ENCODE measurements at places on chromosomes 6 and 20.

- DNase-seq: no peak
These were observed 1225.9 kb upstream of the MAP3K7 start for GRCh38 chr6:91812596-91813274.

GRCh38 chr20:50320005-50320900, 129.6 kb downstream of the CEBPB start:
- DNase-seq: no peak

GRCh38 chr20:13284830-13285229, 63.8 kb downstream of the ISM1 start:
- DNase-seq: no peak

DNA sequence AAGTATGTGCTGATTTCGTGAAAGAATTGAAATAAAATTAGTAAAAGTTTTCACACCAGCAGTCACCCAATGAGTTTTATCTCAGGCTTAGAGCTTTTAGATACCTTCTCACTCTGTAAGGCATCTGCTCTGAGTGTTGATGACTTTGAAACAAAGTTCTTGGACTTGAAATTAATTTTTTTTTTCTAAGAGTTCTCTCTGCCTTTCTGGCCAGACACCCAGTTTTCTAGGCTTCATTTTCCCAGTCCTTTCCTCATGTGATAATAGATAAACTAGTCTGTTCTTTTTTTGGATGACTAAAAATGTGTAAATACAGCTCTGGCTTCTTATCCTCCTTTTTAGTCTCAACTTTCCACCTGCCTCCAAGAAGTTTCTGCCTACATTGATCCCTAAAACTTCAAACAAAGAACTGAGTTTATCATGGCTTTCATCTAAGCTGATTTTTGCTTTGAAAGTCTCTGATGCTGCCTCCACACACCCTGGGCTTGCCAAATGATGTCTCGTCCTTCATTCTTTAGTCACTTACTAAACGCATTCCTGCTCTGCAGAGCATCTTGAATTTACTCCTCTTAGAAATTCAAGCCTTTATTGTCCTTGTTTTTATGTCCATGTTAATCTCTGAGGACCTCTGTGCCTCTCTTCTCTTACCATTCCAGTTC, 32.7 kb downstream of the SLX4IP start:
- no peak for DNase-seq

- DNase-seq: no peak
These were observed 163.4 kb upstream of the HEY2 start for GRCh38 chr6:125586074-125586473.

DNA sequence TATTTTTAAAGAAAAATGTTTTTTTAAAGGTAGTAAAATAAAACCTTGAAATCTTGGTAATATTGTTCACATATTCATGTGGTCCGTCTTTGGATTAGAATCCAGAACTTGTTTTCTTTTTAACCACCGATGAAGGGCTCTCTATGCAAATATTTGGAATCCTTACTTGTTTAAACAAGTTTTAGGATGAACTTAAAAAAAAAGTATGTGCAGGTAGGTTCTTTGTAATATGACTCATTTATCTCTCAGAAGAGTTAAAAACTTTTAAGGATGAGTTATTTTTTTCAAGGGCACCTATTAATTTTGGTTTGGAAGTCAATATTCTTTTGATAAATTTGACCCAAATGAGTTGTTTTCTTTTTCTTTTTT, 8.9 kb downstream of the DSP start:
- DNase-seq: no peak

DNA sequence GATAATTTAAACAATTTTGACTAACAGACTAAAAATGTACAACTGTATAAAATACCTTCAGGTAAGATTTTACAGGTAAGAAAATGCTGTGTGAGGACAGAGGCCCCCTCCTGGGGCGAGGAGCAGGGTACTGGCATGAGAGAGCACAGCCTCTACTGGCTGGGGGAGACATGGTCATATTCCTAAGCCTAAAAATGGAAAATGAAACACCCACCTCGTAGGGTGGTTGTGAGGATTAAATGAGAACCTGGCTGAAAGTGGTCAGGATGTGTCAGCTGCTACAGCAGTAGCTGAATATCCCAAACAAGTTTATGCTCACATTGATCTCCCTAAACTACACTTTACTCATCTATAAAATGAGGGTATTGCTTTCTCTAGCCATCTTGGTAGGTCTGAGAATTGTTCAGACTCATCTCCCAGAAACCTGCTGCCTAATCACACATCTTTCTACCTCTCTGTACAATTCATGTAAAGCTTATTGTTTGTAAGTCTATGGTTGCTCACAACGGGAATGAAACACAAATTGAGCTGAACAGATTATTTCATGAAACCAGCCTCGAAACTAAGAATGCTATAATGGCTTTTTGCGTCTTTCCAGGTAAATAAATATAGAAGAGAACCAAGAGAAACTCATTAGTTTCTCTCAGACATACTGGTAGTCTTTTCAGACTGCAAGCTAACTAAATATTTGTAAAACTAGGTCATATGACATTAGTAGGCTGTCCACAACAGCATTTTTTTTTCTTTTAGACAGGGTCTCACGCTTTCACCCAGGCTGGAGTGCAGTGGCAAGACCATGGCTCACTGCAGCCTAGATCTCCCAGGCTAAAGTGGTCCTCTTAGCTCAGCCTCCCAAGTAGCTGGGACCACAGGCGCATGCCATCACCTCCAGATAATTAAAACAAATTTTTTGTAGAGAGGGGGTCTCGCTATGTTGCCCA, 69.6 kb downstream of the POPDC3 start:
- no peak for DNase-seq

DNA sequence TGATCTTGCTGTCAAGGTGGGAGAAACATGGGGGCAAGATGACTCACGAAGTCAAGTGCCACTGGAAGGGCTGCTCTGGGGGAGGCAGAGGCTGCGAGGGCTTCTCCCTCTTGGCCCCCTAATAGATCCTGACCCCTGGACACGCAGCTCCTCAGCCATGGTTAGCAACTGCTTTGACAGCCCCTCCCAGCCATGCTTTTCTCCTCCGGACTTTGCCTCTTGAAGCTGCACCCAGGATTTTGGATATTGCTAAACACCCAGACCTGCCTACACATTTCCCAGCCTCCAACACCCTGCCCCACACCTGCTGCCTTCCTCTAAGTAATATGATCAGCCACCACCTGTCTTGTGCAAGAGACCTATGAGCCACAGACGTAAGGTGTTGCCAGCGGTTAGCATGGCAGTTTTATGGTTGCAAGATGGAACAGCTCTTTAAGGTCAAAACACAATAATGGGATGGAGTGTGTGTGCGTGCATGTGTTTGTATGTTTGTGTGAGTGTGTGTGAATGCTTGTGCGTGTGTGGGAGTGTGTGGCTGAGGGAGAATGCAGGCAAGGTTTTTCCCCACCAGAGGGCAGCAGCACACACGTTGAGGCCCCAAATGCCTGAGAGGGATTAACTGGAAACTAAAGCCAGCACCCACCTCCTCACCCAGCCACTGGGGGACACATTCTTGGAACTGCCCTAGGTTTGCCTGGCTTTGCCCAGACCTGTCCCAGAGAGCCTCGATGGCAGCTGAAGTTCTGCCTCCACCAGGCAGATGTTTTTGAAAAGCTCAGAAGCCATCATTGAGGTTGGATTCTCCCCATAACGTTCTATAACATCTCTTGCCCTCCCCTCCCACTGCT, 2.5 kb downstream of the IP6K3 start:
- DNase-seq: peak; percentile 55

DNA sequence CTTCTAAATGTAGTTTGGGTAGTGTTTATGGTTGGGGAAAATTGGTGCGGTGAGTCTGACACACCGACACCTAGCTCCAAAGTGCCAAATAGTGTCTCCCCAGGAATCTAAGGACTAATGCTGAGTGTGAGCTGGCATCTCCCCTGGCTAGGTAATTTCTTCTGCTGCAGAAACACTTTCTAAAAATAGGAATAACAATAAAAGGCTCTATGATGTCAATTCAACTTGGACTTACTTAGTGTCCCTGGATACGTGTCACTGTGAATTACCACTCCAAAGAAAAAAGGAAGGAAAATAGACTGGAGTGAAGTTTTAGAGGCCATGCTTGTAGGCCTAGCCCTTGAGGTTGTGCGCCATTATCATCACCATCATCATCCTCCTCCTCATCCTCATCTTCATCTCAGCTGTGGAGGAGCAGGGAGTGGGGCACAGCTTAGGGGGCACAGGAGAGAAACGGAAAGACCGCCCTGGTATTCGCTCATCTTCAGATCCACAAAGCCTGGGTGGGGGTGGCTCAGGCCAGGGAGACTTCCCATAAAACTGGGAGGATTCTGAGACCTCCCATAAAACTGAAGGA, 89.6 kb downstream of the TBC1D7 start:
- no peak for DNase-seq

- DNase-seq: no peak
These were observed 669.4 kb downstream of the DHX35 start for GRCh38 chr20:39631557-39631956.

- DNase-seq: no peak
These were observed 8.6 kb downstream of the GABRR1 start for GRCh38 chr6:89208551-89208950.

- no peak for DNase-seq
These were observed 168.1 kb upstream of the HDDC2 start for GRCh38 chr6:125469915-125470314.

DNA sequence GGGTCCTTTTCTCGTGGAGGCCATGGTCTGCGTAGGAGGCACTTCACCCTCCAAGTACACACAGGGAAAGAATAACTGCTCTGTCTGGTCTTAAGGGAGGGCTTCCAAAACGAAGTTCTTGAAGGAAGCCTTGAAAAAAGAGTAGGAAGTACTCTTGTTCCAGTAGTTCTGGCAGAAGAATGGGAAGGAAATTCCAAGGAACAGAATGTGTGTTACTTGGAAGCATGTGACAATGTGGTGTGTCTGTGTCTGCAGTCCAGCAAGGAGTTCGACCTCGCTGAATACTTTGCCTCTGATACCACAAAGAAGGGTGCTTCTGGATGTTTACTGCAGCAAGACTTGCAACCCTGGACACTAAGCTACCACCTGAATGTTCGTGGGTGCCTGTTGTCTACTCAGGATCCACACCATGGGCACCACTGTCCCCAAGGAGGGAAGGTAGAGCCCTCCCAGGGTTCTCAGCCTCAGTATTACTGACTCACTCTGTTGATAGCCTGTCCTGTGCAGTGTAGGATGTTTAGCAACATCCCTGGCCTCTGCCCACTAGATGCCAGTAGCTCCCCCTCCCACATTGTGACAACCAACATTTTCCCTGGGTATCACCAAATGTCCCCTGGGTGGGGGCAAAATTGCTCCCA, 471.6 kb upstream of the CDH4 start:
- DNase-seq: no peak

DNA sequence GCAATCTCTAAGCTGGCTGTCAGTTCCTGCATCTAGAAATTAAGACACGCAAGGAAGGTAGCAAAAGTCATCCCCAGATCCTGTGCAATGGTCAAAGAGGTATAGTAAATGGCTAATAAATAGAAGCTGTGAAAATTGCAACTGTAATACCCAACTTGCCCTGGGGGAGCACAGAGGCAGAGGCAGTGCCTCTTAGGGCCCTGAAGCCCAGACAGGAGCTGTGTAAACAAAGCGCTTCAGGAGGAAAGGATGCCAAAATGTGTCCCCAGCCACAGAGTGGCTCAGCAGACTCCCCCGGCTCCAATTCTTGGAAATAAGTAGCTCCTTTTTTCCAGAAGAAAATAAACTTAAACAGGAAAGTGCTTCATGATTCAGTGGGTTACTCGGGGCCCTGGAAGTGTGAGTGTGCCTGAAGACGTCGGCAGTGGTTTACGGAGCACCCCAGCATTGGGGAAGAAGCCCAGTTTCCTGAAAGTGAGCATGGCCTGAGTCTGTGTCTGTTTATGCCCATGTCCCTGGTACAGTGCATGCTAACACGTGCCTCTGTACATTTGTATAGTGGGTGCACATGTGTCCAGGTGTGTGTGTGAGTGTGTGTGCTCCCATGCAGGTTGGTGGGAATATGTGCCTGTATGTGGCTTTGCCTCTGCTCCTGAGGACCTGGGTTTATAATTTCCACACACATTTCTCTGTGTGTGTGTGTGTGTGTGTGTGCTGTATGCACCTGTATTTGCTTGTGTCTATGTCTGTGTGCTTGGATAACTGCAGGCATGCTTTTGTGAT, 246.7 kb downstream of the MAFB start:
- DNase-seq: no peak

- no peak for DNase-seq
These were observed 4.5 kb upstream of the TNFAIP3 start for GRCh38 chr6:137862419-137863090.

DNA sequence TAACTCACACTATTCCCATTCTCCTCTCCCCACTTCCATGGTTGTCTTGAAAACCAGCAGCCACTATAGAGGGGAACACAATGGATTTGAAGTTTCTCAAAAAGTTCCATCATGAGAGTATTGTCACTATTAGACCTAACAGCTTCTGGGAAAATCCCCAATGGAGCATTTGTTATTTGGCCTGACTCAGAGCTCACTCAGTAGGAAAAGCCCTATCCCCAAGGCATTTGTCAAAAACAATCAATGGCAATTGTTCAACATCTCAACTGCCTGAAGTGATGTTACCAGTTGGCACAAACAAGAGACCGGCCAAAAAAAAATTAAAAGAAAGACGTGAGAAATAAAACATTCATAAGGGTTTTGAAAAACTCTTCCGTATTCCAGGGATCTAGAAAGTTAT, 98.8 kb downstream of the MYLK4 start:
- DNase-seq: no peak

DNA sequence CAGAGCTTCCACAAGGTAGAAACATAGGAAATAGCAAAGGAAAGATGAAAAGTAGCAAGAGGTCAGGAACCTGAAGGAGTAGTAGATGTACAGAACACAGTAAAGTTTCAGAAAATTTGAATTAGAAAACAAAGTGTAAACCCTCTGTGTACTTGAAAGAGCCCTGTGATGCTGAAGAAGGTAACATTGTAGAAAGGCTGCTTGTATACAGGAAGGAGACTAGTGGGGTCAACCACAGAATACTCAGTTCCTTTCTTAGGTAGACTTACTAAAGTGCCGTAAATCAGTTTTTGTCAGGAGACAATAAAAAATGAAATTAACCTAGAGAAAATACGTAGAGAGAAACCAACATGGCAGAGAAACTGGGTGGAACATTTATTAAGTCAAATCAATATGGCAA, 149.7 kb downstream of the AIG1 start:
- DNase-seq: no peak

DNA sequence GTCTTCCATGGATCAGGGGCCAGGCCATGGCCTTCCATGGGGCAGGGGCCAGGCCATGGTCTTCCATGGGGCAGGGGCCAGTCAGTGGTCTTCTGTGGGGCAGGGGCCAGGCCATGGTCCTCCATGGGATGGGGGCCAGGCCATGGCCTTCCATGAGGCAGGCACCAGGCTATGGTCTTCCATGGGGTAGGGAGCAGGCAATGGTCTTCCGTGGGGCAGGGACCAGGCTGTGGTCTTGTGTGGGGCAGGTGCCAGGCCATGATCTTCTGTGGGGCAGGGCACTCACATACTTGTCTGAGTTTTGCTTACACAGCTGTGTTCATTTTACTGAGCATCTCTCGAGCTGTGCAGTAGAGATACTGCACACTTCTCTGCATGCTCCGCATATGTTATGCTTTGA, 57.3 kb upstream of the THBS2 start:
- no peak for DNase-seq

DNA sequence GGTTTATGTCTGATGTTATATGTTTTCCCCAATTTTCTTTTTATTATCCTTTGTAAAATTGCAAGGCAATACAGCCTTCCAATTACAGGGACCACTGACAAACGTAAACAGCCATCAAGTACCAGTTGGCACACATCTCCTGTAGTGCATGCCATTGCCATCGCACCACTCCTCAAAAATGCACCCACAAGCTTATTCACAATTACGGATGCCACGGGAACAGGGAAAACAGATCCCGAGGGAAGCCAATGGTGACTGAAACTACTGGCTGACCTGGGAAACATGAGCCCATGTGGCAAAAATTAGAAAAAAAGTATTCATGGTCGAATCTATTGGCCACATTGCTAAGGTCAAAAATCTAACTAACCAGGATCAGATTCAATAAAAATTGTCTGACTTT, 395.2 kb downstream of the PAX1 start:
- DNase-seq: no peak

Measured in stimulated activated CD8-positive, alpha-beta memory T cell treated with anti-CD3 and anti-CD28 coated beads, Interleukin-12 subunit alpha, Interleukin-12 subunit beta, amount 100 ng/mL, for 1 hour (primary cell).